AG04449 (cell line): ENCODE measurements at places on chromosomes 12 and 14.

- DNase-seq = no peak
Observed at GRCh38 chr14:75982266-75983018, 647 bp upstream of the TGFB3 start.

- DNase-seq = no peak
Observed at GRCh38 chr14:97538749-97539410, 741.7 kb downstream of the VRK1 start.

DNA sequence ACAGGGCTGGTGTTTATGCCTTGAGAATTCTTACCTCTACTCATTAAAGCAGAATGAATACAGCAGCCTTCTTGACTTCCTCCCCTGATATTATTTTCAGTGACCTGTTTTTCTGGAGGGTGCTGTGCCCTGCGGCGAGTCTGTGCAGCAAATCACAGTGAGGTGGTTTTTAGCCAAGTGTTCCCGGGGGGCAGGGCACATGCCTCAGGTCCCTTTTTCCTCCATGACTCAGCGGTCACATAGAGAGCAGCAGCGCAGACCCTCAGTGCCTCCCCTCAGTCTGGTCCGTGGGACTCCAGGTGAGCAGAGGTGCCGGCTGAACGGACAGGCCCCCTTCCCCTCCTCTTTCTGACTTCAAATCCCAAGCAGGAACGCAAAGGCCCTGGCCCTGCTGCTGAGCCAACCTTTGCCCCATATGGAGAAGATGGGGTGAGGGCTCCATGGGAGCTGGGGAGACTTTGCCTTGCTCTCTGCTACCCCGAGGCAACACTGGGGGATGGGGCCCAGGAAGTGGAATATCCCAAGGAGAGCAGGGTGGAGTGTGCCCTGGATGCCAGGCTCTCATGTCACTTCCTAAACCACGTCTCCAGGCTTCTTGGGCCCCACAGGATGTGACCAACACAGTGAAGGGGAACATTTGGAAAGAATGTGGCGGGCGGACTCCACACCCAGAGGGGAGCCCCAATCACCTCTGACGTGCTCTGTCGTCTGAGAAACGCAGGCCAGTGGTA, 90.0 kb downstream of the DHRS2 start:
- no peak for DNase-seq

- no peak for DNase-seq
Observed at GRCh38 chr12:69936214-69936731, 111.2 kb downstream of the MYRFL start.
